Head of caudate nucleus (tissue), 42 donors: ENCODE measurements at places on chromosomes 5 and 9.

DNA sequence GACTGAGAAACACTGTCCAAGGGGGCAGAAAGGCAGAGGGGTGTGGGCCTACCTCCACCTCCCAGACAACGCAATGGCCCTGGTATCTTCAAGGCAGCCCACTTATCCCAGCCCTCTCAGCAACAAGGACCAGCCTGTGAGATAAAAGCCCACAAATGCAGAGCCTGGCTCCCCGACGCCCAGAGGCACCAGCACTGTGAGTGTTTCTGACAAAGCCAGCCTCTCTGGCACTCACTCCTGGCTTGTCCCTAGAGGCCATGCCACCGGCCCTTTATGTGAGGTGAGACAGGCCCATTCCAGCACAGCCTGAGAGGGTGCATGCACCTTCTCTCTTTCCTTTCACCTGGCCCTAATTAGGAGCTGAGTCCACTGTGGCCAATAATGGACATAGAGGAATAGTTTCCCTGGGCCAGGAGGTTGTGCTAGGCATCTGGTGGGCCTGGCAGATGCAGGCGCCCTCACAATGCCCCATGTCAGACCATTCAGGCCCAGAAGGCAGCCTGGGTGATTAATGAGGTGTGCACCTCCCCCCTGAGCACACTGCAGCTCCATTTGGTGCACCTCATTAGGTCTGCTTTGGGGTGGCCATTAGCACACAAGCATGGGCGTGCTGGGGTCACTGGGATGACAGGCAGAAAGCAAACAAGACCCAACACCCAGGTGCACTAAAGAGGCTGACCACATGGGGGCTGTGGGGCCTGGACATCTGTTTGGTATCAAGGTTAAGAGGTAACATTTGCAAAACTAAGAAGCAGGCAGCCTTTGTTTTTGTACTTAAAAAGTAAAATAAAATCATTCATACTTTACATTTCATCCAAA lies 176.0 kb downstream of the MED10 start:
- no peak for DNase-seq

DNA sequence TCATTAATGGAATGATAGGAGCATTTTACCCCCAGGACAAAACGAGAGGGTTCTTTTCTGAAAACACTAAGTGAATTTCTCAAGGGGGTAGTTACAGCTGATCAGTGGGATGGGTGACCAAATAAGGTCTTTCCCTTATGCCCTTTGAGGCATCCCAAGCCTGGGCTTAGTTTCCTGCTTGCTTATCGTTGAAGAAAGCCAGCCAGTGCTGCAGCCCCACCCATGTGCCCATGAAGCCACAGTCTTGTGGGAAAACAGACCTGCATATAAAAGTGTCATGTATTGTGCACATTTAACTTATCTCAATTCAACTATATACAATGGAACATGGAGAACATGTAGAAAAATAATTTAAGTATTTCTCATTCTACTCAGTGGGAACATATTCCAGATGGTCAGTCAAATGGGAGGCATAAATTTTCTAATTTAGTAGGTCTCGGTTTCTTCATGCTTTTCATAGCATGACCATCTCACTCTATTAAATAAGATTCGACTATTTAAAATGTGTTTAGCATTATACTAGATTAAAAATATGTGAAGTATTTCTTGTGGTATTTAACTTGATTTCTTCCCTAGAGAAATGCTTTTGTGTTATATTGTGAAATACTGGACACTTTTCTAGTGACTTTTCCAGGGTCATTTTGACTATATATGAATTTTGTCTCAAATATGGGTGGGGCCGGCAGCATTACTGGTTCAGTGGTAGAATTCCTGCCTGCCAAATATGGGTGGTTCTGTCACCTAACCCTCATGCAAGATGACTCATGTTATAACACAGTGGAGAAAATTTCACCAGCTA lies 189.7 kb upstream of the SGCD start:
- no peak for DNase-seq

DNA sequence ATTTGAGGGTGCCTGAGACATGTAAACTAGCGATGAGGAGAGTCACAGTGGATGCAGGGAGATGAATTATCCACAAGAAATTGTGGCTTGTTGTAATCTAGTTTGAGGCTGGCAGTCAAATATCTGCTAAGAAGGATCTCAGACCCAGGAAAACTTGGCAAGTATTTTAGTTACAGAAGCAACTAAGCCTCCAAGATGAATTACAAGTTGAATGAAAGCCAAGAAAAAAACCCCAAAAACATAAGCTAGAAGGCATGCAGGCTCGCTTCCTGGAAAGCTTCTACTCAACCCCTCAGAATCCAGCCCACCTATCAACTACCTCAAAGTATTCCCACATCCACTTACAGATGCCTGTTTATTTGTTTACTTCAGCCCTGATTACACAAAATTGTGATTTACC lies 696.9 kb downstream of the MAT2B start:
- DNase-seq = no peak

DNA sequence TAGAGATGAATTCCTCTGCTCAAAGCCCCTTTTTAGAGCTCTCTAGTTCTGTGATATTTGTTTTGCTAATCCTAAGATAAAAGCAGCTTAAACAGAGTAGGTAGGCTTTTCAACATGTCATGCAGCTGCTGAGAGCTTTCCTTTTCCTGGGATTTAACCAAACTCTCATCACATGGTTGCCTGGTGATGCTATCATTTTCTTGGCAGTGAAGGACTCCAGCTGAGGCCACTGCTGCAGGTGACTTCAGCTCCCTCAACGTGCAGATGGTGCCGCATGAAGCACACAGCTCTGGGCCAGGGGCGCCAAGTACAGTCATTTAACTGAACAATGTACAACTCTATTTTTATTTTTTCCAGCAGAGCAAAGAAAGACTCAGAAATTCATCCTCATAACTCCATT lies 42.2 kb downstream of the SECISBP2 start:
- no peak for DNase-seq

- no peak for DNase-seq
Observed at GRCh38 chr5:119365847-119366539, 10.2 kb downstream of the TNFAIP8 start.

GRCh38 chr9:129834489-129835127 lies 467 bp downstream of the C9orf78 start:
- no peak for DNase-seq

GRCh38 chr5:131068893-131069643 lies 96.0 kb downstream of the HINT1 start:
- peak; percentile 26 for DNase-seq

- no peak for DNase-seq
Observed at GRCh38 chr5:149195337-149195887, 54.1 kb downstream of the ABLIM3 start.

GRCh38 chr9:36341936-36342577 lies 58.0 kb downstream of the RNF38 start:
- DNase-seq = no peak

DNA sequence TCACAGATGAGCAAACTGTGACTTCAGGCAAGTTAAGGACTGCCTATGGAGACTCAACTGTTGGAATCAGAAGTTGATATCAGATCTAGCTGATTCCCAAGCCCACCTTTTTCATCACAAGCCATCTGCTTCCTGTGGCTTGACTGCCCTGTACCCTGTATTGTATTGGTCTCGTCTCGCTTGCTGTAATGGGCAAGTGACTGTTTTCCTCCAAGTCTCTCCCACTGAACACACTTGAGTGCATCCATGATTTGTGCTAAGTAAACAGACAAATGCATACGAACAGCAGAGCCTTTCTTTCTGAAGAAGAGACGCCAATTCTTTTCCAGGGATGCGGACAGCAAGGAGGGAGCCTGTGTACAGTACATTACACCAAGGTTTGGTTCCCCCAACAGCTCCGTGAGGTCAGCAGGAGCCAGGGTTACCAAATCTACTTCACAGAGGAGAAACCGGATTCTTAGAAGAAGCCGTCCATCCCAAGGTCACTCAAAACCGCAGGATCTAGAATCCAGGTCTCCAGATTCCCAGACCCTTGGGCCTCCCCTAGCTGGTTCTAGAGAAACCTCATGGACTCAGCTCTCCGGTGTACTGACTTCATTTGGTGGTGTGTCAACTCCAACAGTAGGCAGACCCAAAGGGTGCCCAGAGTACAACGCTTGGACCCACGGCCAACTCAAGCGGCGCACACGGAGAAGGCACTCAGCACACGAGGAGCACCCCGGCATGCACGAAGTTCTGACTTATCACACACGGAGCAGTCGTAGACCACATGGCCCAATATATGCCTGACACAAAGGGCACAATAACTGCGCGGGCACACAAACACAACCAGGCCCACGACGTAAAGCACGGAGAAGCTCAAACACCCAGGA lies 1.1 kb downstream of the BAG1 start:
- no peak for DNase-seq

- DNase-seq = no peak
Observed at GRCh38 chr9:108612513-108612912, 243.3 kb downstream of the ACTL7B start.

DNA sequence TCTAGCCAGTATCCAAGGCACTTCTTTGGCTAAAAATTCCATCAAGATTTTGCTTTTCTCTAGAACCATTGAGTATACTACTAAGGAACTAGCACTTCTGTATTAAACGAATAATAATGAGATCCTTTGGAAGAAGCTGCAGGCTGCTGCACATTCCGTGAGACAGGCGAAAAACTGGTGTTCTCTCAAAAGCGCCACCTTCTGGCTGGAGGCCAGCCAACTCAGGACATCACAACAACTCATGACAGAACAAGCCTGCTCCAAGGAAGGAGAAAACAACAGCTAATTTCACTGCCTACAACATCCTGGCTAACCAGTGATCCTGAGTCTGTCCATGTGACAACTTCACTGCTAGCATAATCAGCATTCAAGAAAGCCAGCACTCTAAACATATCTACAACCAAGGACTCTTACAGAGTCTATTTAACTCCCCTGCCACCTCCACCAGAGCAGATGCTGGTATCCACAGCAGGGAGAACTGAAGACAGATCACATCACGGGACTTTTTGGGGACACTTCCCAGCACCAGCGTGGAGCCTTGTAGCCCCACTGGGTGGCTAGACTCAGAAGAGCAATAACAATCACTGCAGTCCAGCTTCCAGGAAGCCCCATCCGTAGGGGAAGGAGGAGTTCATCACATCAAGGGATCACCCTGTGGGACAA lies 150.5 kb downstream of the YTHDC2 start:
- no peak for DNase-seq
